Uterus (tissue), 4 donors: ENCODE measurements at places on chromosomes 2 and 18. TPM values are rescaled to one million over a fixed set of nuclear protein-coding genes. Genes with fewer than 3 reads are reported as not detected.

Gene IL1B
- total RNA-seq: not detected

Gene FER1L5
- total RNA-seq: 0.40 TPM

Gene CCDC148
- 0.77 TPM for total RNA-seq

Gene CSRNP3
- total RNA-seq: 2.6 TPM

Gene NOTO
- not detected for total RNA-seq

Gene CYP27C1
- not detected for total RNA-seq

Gene IL36G
- not detected for total RNA-seq

Gene LOXL3
- 26.5 TPM for total RNA-seq

Gene DYSF
- total RNA-seq: 15.2 TPM

Gene ATP8B1
- total RNA-seq: 18.4 TPM

Gene LIMS4
- total RNA-seq: 6.4 TPM

Gene RALBP1
- total RNA-seq: 67.8 TPM

Gene POTEJ
- not detected for total RNA-seq

Gene FKBP7
- total RNA-seq: 30.2 TPM

Gene PDK1
- 13.7 TPM for total RNA-seq

Gene CRIM1
- 168 TPM for total RNA-seq

Gene ITGB6
- total RNA-seq: not detected

Gene MRO
- total RNA-seq: 0.24 TPM

Gene ZNF638
- 195 TPM for total RNA-seq

Gene C2orf66
- 0.21 TPM for total RNA-seq

Gene CDKL4
- total RNA-seq: 3.2 TPM

Gene ACADL
- total RNA-seq: 0.26 TPM

Gene CRACDL
- 14.6 TPM for total RNA-seq

Gene MSTN
- not detected for total RNA-seq

Gene DSEL
- total RNA-seq: 11.6 TPM

Gene INHA
- total RNA-seq: not detected

Gene GPR75
- 6.3 TPM for total RNA-seq

Gene DYNAP
- not detected for total RNA-seq

Gene WDR7
- 66.2 TPM for total RNA-seq

Gene AQP12A
- not detected for total RNA-seq

Gene LRRTM4
- not detected for total RNA-seq

Gene AP1S3
- 2.0 TPM for total RNA-seq
